ENCODE measurements at places on chromosomes 5 and 9.

GRCh38 chr9:132026932-132027585 is 52.6 kb downstream of the MED27 start:
- no peak for DNase-seq

GRCh38 chr9:78213712-78214111 is 22.2 kb upstream of the CEP78 start:
- no peak for DNase-seq

- DNase-seq: no peak
Measured at GRCh38 chr9:71130521-71130920, 9.1 kb upstream of the TRPM3 start.

- no peak for DNase-seq
Measured at GRCh38 chr5:126469536-126470316, 46.5 kb downstream of the GRAMD2B start.

GRCh38 chr5:1341863-1342262 is 3.0 kb downstream of the CLPTM1L start:
- DNase-seq: peak; percentile 66

- no peak for DNase-seq
Measured at GRCh38 chr5:103804711-103805110, 242.1 kb upstream of the NUDT12 start.

GRCh38 chr5:9547122-9547947 is 1.5 kb upstream of the SEMA5A start:
- no peak for DNase-seq

DNA sequence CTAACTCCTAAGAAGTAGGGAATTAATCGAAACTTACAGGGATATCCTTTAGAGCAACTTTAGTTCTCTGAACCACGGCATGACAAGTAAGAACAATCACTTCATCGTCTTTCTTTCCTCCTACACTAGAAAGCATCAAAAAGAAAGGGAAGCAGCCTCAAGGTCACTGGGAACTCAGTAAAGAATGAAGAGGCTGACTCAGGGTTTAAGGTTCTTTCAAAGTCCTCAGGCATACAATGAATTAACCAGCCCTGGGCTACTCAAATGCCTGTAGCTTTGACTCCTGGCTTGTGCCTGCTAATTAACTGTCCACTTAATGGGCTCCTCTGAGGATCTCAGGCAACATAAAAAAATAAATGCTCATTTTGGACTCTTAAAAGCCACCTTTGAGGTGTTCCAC is 102.0 kb downstream of the TRIM32 start:
- no peak for DNase-seq

DNA sequence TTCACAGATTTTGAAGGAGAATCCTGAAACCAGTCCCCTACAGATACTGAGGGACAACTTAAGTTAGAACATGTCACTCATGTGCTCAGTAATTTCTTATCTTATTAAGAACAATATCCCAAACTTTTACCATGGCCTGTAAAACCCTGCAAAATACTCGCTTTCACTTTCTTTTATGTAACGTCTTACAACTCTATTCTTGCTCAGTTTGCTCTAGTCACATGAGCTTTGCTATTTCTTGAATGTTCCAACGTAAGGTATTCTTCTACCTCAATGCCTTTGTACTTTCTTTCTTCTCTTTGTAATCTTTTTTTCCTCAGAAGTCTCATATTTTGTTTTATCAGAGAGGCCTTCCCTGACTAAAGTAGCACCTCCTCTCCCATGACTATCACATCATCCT is 14.1 kb downstream of the TMEM38B start:
- no peak for DNase-seq

DNA sequence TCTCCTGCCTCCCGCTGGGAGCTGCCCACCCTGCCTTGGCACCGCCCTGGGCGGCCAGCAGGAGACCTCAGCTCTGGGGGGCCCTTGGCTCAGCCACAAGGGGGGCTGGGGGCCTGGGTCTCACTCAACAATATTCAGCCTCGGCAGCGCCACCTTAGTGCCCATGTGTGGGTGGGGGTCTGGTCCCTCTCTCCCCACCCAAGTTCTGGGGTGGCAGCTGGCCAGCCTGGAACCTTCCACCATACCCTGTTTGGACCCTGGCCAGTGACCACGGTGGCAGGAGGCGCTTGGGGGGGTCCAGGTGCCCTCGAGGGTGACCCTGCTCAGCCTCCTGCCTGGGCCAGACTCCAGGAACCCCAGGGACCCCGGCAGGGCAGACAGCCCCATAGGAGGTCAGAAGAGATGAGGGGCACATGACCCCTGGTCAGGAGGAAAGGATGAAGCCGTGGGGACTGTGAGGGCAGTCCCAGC is 22.2 kb downstream of the NKD2 start:
- DNase-seq: no peak

- DNase-seq: no peak
Measured at GRCh38 chr5:174319551-174319950, 274.0 kb downstream of the NSG2 start.

Data from GM12864 (cell line).